ENCODE measurements at places on chromosomes 2 and 18.
A peak's percentile ranks its signal among the peaks of the same experiment; 100 is the strongest.

- DNase-seq = no peak
These were observed 101.6 kb upstream of the MAP4K3 start for GRCh38 chr2:39538718-39539117.

DNA sequence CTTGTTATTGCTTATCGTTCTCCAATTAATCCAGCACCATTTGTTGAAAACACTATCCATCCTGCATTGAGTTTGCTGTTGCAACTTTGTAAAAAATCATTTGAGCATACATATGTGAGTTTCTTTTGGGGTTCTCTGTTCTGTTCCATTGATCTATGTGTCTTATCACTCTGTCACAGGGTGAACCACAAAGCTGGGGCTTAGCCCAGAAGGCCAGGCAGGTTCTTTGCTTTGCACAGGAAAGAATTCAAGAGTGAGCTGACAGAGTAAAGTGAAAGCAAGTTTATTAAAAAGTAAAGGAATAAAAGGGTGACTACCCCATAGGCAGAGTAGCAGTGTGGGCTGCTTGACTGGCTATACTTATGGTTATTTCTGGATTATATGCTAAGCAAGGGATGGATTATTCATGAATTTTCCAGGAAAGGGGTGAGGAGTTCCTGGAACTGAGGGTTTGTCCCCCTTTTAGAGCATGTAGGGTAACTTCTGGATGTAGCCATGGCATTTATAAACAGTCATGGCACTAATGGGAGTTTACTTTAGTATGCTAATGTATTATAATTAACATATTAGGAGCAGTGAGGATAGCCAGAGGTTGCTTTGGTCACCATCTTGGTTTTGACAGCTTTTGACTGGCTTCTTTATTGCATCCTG is 46.8 kb downstream of the RNF138 start:
- no peak for DNase-seq

- no peak for DNase-seq
These were observed 93.0 kb upstream of the CTDP1 start for GRCh38 chr18:79586436-79587225.

DNA sequence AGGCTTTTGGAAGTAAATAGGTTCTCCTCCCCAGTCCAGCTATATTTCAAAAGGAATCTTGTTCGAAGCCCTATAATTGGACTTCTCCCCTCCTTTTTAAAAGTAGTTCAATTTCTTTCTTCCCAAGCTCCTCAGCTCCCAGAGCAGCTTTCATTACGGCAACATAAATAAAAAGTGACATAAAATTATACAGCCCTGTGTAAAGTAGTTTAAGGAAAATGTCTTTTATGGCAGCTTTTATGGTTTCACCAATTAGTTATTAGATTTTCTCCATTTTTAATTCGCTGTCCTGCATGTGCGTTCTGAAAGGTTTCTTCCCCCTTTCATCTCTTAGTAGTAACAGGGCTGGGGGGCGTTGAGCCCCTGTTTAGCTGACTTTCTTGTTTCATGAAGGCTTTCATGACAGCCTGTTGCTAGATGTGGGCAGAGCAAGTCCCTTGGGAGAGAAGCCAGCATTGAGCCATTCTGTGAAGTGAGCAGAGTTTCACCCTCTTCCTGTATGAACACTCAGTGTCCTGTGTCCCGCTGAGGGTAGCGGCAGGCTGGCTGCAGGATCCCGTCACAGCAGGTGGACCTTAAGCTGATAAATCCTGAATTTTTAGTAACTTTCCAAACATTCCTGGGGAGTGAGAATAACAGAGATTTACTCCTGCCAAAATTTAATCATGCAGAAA is 229.7 kb upstream of the SPRED2 start:
- DNase-seq = no peak

GRCh38 chr2:235330775-235331451 is 162.9 kb upstream of the AGAP1 start:
- no peak for DNase-seq

DNA sequence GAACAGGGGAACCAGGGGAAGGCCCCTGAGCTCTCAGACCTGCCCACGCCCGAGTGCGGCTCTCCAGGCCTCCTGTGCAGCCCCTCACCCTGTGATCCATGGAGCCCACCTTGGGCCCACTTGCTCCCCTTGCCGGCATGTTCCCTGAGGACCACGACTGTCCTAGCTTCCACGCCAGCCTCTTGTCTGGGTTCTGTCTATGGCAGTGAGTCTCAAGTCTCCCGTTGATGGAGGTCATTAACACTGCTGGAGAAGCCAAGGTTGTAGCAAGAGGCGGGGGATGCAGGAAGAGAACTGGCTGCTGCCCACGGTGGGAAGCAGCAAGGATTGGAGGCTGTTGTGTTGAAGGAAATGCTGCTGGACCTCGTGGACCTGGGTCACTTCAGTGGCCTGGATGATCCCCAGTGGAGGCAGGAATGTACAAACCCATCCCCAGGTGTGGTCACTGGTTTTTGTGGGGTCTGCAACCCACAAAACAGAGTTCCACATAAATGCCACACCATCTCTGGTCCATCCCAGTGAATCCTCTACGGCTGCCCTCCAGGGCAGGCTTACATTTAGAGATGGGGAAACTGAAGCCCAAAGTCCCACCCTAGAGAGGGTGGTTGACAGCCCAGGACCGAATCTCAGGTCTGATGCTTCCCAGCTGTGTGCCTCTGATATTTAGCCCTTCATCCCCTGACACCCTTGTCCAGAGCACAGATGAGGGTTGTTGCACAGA is 150.3 kb downstream of the NDUFA10 start:
- no peak for DNase-seq

DNA sequence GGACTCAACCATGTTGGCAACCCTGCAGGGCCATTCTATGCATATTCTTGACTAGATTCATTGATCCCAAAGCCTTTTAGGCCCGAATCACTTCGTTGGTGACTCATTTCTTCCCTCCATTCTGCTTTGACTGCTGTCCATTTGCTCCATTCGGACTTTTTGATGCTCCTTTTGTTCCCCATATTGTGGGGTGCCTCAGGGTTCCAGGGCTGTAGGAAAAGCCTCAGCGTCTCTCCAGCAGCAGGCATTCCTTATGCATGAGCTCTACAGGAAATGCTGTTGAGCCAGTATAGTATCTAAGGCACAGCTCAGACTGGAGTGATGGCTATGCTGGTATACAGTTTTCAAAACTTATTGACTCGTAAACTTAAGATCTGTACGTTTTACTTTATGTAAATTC is 292.6 kb downstream of the PRKCE start:
- no peak for DNase-seq

DNA sequence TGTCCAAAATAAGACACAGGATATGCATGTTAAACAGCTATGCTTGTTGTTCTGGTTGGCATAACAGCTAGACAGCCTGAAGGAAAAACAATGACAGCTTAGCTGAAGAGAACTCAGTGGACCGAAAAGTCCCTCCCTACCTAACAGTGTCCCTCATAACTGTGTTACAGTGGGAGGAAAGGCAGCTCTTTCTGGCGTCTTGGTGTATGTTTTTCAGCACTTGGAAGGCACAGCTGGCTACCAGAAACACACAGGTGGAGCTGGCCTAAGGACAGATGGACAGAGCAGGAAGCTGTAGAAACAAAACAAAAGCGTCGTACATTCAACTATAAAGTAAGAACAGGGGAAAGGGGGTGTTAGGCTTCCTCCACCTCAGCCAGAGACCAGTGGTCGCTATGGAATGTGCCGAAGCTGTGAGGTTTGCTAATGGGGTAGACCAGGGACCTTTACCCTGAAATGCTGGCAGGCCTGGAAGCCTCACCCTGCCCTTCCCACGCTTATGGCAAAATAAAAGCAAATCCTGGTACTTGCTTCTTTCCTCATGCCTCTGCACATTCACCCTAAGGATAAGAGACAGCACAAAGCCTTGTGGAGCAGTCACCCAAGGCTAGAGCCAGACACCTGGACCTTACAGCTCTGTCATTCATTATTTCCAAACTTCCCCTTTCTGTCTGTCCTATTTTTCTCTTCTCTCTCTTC is 103.5 kb upstream of the TRIB2 start:
- DNase-seq = no peak

DNA sequence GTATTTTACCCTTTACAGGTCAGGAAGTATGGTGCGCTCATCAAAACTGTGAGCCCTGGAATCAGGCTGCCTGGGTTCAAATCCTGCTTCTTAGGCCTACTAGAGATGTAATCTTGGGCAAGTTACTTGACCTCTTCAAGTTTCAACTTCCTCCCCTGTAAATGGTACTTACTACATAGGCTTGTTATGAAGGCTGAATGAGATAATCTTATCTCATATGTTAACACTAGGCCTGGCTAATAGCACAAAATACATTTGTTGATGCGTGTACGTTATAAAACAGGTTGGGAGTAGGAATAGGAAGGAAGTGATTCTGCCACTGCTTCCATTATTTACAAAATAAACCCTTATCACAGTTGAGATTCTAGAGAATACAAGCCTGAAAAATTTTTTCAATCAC is 1.7 kb upstream of the RFTN2 start:
- no peak for DNase-seq

DNA sequence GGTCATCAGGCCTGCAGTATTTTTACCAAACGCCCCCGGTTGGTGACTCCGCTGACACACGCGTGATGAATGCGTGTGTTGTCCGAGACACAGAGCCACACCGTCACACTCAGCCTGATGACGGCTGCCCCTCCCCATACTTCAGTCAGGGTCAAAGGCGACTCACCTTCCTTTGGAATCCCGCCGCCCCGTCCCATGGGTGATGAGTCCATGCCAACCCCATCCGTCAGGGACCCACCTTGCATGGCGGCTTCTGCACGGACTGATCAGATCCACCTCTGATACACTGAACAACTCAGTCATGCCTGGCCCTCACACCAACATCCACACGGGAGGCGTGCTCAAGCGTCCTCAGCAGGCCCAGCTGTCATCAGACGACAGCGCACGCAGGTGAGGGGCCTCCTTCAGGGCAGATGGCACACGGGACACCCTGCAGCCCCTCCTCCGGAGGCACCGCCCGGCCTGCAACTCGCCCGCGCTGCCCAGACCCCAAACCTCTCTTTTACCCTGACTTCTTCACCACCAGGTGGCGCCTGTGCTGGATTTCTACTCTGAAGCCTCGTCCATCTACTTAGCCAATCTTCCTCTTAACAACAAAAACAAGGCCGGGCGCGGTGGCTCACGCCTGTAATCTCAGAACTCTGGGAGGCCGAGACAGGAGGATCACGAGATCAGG is 89.2 kb downstream of the ZNF516 start:
- peak; percentile 41 for DNase-seq

DNA sequence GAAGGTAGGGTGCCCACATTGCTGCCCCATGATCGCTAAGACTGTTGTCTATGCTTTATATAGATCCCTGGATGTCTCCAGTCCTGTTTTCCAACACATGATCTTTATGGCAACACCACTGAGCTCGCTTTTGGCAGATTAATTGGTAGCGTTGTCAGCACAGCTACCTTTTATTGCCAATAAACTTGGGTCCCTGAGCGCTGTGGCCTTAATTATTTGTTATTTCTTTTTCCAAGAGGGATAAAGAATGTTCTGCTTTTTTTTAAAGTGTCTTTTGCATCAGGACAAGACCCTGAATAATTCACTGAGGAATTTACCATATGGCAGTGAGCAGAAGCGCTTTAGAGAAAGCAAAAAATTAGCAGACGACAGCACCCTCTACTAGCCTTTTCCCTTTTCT is 113.5 kb downstream of the COLEC12 start:
- no peak for DNase-seq

DNA sequence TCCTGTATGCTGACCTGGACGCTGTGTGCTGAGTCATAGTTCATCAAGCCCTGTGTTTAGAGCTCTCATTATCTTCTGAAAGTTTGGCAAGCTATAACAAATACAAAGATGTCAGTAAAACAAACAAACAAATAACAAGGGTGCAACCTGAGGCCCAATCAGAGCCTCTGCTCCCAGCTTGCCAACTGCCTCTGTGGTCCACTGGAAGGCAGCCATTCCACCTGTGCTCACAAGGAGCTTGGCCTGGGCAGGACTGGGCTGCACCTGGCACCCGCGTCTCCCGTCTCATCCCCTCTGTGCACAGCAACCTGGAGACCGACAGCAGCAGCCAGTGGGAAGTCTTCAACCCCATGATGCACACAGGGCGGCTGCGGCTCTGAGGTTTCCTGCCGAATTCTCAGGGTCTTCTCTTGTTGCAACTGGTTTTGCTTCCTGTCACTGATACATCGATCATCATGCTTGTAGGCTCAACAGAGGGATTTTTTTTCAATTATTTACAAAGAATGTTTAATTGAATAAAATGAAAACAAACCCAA is 97.8 kb downstream of the TMEM18 start:
- no peak for DNase-seq

DNA sequence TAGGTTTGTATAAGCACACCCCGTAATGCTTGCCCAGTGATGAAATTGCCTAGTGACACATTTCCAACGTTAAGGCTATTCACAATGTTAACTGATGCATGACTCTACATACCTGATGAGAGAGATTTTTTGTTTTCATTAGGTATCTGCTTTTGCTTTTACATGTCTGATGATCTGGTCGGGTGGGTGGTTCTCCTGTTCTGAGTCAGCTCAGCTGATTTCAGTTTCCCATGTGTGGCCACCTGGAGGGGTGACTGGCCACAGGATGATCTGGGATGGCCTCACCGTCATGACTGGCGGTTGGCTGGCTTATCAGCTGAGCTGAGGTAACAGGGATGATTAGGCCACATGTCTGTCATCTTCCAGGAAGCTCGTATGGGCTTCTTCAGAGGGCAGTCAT is 33.8 kb upstream of the ACYP2 start:
- no peak for DNase-seq

DNA sequence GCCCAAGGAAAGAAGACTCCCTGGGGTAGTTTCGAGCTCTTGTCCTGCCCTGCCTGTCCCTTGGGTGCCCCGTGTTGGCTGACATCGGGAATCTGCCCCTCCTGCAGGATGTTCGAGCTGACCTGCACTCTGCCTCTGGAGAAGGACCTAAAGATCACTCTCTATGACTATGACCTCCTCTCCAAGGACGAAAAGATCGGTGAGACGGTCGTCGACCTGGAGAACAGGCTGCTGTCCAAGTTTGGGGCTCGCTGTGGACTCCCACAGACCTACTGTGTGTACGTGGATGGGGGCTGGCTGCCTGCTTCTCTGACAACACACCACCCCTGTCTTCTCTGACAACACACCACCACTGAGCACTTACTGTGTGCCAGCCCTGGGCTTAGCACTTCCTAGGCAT is 210.8 kb downstream of the DYSF start:
- no peak for DNase-seq

DNA sequence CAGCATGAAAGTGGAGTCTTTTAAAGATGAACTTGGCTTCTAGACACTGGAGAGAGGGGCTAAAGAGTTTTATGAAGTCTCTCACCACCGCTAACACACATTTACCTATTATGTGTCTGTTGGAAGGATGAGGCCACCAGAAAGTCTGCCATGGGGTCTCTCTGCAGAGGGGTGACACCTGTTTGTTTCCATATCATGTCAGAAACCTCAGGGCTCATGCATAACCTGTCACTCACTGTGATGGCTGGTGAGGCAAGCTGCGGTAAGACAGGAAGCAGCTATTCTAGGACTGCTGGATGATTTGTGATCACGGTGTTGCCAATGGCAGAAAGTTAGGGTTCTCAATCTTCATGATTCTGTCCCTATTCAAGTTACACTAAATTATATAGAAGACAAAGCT is 60.8 kb upstream of the DNMT3A start:
- peak; percentile 59 for DNase-seq

DNA sequence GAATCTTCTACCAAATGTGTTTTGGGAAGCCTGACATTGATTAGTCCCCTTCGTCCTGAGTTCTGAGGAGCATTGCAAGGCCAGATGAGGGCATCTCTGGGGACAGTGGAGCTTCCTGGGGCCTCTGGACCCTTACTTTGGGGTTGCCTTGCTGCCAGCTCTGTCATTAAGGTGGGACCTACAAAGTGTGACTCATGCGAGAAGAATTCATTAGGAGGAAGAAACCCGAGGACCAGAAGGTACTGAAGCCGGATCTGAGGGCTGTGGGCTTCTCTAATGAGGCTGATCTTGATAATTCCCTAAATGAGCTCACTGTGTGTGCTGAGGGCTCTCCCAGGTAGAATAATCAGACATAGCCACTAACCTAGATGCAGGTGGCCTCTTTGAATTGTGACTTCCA is 695 bp upstream of the SCYGR2 start:
- DNase-seq = no peak
